Activated T-helper 2 cell treated with anti-CD3 and anti-CD28 coated beads, Interferon-gamma antibody, Interleukin-2, Interleukin-4, amounts not matched to agents 10 μg/mL and 5 μg/mL and 100 μg/mL, durations not matched to agents 14 hours and 24 hours and 36 hours (primary cell): ENCODE measurements at places on chromosomes 2 and 18. TPM values are rescaled to one million over a fixed set of nuclear protein-coding genes. Genes with fewer than 3 reads are reported as not detected.

FOXD4L1 gene
- 0.14 and 0.30 TPM in 2 replicates for total RNA-seq

CARF gene
- total RNA-seq, result 4.6 and 5.0 TPM in 2 replicates

RESP18 gene
- total RNA-seq, result not detected in 2 replicates

MLPH gene
- not detected in 2 replicates for total RNA-seq

CHRND gene
- not detected in 2 replicates for total RNA-seq

NUP35 gene
- 30.9 and 39.3 TPM in 2 replicates for total RNA-seq
